Stimulated activated CD8-positive, alpha-beta memory T cell treated with anti-CD3 and anti-CD28 coated beads, Interleukin-4, amount 100 ng/mL, for 24 hours (primary cell): ENCODE measurements at places on chromosomes 13 and 19.

GRCh38 chr13:45503658-45504057 is 38.9 kb downstream of the COG3 start:
- DNase-seq: no peak

DNA sequence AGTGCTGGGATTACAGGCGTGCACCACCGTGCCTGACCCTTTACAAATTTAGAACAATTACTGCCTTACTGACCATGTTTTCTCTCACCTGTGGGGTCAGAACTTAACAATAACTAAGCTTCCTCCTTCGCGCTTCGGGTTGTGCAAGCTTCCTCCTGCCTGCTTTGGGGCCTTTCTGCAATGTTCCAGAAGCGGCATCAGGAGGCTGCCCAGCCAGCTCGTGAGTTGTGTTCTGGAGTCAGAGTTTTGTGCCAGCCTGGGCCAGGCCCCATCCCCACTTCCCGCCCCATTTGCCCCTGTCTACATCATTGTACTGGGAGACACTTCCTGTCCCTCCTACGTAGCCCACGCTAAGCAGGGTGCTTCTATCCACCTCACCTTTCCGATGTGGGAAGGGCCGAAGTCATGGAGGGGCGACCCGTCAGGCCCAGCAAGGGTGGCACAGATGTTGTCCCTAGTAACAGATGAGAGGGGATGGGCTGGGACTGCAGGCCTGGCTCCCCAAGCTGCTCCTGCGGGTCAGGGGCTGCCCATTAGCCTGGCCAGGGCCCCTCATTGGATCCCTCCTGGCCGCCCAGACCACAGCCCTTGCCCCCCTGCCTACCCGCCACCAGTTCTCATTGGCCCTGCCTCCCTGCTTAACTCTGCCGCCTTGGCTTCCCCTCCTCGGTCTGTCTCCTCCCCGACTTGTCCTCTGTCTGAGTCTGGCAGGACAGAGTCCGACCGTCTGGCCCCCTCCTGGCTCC is 13.4 kb downstream of the UHRF1 start:
- no peak for DNase-seq

DNA sequence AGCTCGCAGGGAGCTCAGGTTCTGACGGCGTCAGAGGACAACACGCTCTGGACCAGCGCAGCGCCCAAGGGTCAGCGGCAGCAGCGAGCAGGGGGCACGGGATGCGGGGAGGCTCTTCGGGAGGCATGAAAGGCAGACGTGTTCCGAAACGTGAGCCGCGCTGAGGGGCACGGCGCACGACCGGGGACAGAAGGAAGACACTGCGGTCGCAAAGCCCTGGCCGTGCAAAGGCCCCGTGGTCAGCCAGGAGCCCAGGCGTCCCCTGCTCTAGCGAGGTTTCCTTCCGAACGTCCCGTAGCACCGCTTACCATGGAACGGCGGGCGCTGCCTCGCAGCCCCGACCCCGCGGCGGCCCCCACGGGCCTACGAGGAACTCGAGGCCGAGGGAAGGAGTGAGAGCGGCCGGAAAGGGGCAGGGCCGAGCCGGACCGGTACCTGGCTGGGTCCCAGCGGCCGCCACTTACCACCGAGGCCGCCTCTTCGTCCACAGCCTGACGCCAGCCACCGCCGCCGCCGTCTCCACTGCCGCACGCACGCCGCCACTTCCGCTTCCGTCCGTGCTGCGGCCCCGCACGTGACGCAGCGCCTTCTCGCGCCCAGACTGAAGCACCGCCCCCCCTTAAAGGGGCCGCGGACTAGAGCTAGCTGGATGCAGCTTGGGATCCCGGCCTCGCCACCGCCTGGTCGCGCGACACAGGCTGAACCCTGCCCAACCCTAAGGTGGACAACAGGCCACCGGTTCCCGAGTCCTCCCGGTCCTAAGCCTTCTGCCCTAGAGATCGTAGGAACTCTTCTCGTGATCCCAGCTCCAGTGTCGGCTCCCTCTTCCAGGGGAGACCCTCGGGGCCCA is 9.4 kb downstream of the ABHD17A start:
- peak; percentile 88 for DNase-seq

DNA sequence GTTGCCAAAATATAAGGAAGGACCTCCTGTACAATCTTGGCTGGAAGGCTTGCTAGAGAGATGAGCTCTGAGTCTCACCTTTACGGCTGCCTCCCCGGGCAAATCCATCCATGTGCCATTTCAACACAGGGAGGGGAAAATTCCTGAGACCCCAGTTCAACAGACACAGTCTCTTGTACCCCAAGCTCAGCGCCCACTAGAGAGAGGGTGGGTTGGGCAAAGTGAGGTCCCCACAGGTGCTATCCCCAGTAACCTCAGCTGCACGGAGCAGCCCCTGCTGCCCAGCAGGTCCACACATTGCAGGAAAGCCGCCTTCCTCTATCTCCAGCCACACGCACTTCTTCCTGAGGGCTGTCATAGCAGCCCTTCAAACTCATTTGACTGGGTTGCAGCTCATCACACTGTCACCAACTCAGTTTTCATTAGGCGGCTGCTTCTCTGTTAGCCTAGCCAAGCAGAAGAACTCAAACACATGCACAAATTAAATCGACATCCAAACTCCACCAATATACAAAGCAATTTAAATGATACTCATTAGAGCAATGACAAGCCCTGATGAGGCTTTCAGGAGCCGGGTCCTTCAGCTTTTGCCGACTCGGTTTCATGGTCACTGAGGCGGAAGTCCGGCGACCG is 80.4 kb downstream of the TSHZ3 start:
- no peak for DNase-seq

DNA sequence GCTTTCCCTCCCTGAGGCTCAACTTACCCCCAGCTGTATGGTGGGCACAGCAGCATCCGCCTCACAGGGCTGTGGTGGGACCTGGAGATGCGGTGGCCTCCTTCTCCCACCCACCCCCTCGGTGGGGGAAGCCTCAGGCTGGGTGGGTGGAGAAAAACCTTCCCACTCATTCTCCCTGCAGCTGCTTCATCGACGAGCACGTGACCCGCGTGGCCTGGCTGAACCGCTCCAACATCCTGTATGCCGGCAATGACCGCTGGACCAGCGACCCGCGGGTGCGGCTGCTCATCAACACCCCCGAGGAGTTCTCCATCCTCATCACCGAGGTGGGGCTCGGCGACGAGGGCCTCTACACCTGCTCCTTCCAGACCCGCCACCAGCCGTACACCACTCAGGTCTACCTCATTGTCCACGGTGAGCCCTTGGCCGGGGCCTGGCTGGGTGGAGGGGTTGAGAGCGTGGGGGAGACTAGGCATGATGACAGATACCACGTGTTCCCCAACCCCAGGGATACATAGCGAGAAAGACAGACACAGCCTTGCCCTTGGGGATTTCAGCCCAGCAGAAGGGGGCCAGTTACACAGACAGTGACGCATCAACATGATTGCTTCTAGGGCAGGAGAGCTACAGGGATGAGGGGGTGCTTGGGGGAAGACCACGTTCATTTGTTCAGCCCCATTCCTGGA is 12.2 kb downstream of the IGLON5 start:
- DNase-seq: no peak

GRCh38 chr13:89660752-89661151 is 1686.7 kb upstream of the MIR17HG start:
- DNase-seq: no peak

GRCh38 chr13:73106513-73107178 is 47.8 kb downstream of the KLF5 start:
- no peak for DNase-seq

DNA sequence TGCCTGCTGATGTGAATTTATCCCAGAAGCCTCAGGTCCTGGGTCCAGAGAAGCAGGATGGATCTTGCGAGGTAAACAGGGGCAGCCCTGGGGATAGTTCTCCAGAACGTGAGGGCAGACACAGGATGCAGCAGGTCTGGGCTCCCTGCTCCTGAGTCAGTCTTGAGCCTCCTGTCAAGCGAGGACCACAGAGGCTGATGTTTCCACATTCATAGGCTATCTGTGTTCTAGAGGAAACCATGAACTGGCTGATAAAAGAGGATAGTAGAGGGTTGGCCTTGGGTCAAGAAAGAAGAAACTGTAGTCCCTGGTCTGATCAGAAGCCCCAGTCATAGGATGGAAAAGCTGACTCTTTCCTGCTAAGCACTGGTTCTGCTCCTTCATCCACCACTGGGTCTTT is 2.2 kb downstream of the ZNF175 start:
- DNase-seq: no peak

GRCh38 chr13:19645000-19645399 is 11.5 kb downstream of the MPHOSPH8 start:
- no peak for DNase-seq

- no peak for DNase-seq
Observed at GRCh38 chr19:33501693-33502356, 19.8 kb downstream of the PEPD start.

DNA sequence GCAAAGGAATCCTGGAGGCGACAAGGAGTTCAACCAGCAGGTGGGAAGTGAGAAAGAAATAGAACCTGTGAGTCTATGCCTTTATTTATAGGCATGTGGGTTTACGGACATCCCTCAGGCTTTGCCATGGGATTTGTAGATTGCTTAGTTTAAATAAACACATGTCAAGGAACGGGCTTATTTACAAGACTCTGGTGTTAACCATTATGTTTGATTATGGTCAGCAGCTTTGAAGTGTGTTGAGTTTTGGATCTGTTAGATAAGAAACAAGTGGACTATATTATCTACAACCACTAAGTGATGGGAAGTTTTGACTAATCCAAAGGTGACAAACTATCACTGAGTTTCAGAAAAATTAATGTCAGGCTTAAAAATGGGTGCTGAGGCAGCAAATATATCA is 143.2 kb downstream of the SLITRK5 start:
- DNase-seq: no peak

DNA sequence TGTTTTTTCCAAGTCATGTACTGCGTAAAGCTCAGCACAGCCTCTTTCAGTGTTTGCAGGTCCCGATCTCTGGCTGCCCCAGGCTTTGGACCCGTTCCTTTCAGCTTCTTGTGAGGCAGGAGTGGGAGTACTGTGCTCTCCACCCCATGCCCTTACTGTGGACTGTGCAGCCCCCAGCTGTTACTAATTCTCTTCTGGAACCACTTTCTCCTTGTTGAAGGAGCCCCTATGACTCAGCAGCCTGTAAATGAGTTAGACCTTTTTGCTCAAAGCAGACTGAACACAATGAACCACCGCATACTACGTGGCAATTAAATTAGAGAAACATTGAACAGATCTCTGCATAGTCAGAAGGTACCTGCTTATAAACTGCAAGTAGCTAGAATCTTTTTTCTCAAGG is 39.0 kb downstream of the SERTM1 start:
- no peak for DNase-seq

GRCh38 chr19:10230861-10231611 is at the start of gene S1PR2:
S1PR2 (minus strand) TSS chr19:10231331; CDS start chr19:10224905, 6,426 bp downstream.
- DNase-seq: peak; percentile 54

DNA sequence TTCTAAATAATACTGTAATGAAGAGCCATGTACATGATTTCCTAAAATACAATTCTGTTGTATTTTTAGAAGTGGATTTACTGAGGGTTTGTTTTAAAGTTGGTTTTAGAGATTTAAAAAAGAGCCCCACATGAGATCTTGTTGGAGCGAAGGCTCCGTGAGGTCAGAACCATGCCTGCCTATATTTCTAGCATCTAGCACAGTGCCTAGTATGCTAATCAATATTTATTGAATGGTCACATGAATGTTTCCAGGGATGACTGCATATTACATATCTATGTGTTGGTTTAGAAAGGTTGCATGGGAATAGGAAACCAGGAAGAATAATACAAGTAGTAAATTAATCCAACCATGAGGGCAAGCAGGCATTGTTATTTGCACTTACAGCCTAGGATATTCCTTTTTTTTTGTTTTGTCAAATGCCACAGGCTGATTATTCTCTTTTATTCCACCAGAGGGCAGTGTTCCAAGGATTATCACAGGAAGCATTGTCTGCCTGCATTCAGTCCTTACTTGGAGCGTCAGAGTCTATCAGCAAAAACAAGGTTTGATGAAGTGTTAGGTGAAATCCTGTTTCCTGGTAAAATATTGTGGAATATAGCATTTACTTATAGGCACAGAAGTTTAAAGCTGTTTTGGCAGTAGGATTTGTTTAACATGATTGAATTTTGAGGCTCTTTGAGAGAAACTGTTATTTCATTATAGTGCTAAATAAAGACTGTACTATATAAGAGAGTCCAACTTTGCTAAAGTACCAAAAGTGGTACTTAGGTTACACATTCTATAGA is 46.8 kb downstream of the COG3 start:
- DNase-seq: no peak

- no peak for DNase-seq
Observed at GRCh38 chr19:58326501-58326913, 287 bp upstream of the ZSCAN22 start.

GRCh38 chr13:113794764-113795173 is 35.7 kb downstream of the TMEM255B start:
- DNase-seq: no peak

- DNase-seq: no peak
Observed at GRCh38 chr19:44582581-44583265, 30.6 kb upstream of the IGSF23 start.

DNA sequence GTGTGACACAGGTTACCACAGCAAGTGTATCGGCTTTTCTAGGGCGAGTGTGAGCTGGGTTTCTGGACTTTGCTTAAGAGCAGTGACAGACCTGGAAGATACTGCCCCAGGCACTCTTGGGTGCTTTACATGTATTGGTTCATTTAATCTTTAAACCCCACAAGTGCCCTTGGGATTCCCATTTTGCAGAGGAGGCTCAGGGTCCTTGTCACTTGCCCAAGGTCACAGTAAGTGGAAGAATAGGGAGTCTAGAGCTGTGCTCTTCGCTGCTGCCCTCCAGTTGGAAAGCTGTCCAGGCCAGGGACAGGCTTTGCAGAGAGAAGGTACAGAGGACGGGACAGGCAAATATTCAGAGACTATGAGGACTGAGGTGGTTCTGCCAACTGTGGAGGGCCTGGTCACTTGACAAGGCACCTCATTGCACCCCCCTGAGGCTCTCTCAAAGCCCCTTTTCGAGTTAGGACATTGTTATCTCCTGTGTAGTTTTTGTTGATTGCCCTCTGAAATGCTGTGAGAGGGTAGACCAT is 42.4 kb downstream of the BBC3 start:
- no peak for DNase-seq

GRCh38 chr19:14237014-14237941 is 31.3 kb upstream of the ADGRL1 start:
- no peak for DNase-seq

DNA sequence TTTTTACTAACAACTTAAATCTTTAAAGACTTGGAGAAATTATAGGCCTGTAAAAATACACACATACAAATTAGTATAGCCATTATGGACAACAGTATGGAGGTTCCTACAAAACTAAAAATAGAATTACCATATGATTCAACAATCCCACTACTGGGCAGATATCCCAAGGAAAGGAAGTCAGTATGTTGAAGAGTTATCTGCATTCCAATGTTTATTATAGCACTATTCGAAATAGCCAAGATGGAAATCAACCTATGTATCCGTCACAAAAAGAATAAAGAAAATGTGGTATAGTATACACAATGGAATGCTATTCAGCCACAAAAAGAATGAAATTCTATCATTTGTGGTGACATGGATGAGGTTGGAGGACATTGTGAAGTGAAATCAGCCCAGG is 37.2 kb downstream of the SLITRK1 start:
- no peak for DNase-seq

DNA sequence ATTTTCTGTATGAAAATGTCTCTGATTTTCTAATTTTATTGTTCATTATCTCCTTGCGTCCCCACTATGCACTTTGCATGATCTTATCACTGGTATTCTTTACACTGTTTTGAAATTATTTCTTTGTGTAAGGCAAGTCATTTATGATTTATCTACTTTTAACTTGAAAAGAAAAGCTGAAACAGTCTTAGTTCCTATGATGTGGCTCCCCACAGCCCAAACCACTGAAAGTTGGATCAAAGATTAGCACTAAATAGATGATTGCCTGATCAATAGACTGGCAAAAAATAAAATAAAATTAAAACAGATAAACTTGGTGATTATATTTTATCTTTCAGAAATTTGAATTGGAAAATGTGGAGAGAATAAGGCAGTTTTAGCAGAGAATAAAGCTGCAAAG is 1101.9 kb downstream of the PCDH9 start:
- DNase-seq: no peak
